AG04450 (cell line): ENCODE measurements at places on chromosomes 2 and 18.

DNA sequence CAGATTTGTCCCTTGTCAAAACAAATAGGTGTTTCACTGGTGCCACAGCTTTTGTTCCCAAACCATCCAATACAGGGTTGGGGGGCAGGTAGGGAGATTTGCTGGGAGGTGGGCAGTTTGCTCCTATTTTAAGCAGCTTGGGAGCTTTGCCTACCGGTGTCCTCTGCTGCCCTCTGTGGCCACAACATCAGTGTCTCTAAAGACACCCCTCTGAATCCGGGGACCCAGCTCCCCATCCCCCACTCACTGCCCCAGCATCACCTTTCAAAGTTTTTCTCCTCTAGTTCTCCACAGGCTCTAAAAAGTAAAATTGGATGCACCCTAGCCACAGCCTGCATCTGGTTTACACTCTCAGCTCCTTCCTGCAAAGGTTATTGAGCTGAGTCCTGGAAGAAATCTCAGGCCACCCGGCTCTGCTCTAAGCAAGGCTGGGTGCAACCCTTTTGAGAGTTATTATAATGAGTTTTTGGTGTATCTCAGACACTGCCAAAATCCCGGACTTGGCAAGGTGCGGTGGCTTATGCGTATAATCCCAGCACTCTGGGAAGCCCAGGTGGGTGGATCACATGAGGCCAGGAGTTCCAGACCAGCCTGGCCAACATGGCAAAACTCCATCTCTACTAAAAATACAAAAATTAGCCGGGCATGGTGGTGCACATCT is 2.9 kb upstream of the EPAS1 start:
- no peak for DNase-seq

GRCh38 chr2:238280083-238280825 is 8.2 kb downstream of the PER2 start:
- DNase-seq = no peak

DNA sequence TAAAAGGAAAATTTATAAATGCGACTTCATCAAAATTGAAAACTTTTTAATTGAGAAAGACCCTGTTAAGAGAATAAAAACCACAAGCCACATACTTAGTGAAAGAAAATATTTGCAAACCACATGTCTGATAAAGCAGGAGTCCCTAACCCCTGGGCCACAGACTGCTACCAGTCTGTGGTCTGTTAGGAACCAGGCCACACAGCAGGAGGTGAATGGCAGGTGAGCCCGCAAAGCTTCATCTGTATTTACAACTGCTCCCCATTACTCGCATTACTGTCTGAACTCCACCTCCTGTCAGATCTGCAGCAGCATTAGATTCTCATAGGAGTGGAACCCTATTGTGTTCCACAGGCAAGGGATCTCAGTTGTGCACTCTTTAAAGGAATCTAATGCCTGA is 95.5 kb upstream of the CRACDL start:
- DNase-seq = no peak

- DNase-seq = no peak
Measured at GRCh38 chr18:24913507-24914170, 438.3 kb downstream of the ZNF521 start.

- no peak for DNase-seq
Measured at GRCh38 chr2:102950371-102950946, 188.6 kb downstream of the TMEM182 start.

DNA sequence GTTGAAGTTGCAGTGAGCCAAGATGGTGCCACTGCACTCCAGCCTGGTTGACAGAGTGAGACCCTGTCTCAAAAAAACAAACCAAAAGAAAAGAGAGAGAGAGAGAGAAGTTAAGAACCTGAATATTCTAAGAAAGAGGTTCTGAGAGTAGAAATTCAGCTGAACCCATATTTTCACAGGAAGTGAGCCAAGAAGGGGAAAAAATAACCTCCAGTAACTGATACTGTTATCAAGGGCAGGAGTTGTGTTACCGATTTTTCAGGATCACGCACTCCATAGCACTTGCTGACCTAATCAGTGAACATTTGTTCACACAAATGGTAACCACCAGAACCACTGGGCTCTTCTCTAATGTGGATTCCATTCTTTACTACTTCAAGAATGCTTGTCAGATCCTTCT is 39.1 kb upstream of the BZW1 start:
- no peak for DNase-seq
